NCI-H2171 treated with DMSO at 0.1 percent for 48 hours (cell line): ENCODE measurements at places on chromosomes 6 and 20.

- no peak for DNase-seq
Observed at GRCh38 chr6:22917344-22917743, 348.0 kb downstream of the HDGFL1 start.

- no peak for DNase-seq
Observed at GRCh38 chr6:36245572-36246061, 24.2 kb upstream of the PNPLA1 start.

- DNase-seq, result no peak
Observed at GRCh38 chr6:25034431-25034921, 98.7 kb upstream of the RIPOR2 start.

DNA sequence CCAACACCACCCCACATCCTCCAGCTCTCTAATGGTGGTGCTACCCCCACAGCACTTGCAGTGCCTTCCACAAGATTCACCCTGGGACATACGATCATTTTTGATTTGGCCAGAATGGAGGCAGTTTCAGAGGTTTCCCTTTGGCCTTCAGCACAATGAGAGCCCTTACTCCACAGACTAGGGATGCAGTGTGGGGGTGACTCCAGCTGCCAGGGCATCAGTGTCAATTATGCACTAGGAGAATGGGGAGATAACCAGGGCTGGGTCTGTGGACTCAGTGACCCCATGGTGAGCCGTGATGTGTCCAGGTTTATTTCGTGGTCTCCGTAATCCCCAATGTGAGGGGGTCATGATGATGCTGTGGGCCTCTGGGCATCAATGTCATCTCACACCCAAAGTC lies 31.5 kb upstream of the MICB start:
- no peak for DNase-seq

GRCh38 chr6:55182016-55182650 lies 7.8 kb downstream of the HCRTR2 start:
- no peak for DNase-seq

- no peak for DNase-seq
Observed at GRCh38 chr6:32895006-32895345, 41.0 kb downstream of the PSMB9 start.

- no peak for DNase-seq
Observed at GRCh38 chr6:2376429-2377355, 131.3 kb upstream of the GMDS start.

- DNase-seq, result peak; percentile 66
Observed at GRCh38 chr20:20677186-20677585, 35.3 kb downstream of the RALGAPA2 start.

DNA sequence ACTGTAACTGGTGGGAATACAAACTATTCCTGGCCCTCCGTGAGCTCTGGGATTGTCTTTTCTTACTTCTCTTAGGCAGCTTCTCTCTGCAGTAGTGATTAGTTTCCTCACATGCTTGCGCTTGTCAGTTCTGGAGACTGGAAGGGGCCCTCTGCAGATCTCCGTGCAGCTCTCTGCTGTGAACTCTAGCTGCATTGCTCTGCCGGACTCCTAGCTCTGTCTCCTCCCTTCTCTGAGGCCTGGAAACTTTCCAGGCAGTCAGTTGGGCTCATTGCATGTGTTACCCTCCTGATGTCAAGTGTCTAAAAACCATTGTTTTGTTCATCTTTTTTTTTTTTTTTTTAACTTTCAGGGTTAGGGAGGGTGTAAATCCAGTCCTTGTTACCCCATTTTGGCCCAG lies 102.3 kb downstream of the CTNNBL1 start:
- DNase-seq, result peak; percentile 47

GRCh38 chr6:15550546-15551123 lies 112.2 kb downstream of the DTNBP1 start:
- no peak for DNase-seq

DNA sequence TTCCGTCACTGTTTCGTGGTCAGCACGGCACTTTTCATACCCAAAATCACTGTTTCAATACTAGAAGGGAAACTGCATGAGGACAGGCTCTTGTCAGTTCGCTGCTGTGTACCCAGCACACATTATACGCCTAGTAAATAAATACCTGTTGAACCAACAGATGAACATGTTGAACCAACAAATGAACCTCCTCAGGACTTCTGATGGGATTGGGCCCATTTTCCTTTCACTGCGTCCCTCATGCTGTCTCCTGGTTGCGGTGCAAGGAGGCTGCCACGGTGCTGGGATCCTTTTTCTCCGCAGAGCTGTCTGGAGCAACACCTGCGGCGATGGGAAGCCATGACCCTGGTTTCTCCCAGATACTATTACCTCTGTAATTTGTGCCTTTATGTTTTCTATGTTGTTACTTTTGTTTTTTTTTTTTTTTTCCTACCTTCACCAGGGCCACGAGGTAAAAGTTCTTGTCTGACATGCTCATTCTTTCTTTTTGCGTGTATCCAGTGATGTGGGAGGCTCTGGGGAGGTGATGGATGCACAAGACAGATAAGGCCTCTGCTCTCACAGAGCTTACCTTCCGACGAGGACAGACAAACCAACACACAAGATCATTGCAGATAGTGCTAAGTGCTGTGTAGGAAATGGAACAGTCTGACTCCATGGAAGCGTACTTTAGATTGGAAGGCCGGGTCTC lies 1.1 kb downstream of the VAPB start:
- DNase-seq, result no peak

- DNase-seq, result no peak
Observed at GRCh38 chr20:13865156-13865555, 80.3 kb downstream of the NDUFAF5 start.

DNA sequence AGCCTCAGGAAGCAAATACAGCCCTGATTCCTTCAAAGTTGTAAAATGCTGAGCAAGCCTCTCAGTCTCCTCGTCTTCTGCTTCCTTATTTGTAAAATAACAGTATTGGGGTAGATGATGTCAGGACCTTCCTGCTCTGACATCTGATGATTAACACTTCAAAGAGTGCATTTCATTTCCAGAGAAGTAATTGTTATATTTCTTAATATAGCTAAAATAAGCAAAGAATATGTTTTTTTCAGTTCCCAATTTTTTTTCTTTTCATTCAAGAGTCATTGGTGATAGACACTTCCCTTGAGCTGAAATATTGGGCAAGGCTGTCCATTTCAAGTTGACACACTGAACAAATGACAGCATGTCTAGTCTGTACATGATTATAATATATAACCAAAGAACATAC lies 53.4 kb downstream of the SLX4IP start:
- DNase-seq, result no peak

GRCh38 chr6:22247916-22248482 lies 48.8 kb downstream of the PRL start:
- no peak for DNase-seq

DNA sequence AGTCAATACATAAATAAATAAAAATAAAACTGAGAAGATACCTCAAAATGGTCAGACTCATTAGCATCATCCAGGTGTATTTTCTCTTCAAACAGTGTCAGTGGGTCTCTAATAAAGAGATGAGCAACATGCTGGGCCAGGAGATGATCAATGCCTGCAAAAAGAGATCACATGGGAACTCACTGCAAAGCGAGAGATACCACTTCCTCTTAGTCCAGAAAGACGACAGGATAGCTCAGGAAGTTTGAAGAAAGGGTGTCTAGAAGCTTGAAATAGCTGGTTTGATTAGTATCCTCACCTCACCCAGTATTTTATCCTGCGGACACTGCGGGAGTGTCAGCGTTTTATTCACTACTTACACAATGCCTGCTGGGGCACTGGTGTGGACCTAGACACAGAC lies 38.0 kb downstream of the GCLC start:
- no peak for DNase-seq

- DNase-seq, result no peak
Observed at GRCh38 chr20:15188415-15188814, 851.0 kb upstream of the FLRT3 start.

DNA sequence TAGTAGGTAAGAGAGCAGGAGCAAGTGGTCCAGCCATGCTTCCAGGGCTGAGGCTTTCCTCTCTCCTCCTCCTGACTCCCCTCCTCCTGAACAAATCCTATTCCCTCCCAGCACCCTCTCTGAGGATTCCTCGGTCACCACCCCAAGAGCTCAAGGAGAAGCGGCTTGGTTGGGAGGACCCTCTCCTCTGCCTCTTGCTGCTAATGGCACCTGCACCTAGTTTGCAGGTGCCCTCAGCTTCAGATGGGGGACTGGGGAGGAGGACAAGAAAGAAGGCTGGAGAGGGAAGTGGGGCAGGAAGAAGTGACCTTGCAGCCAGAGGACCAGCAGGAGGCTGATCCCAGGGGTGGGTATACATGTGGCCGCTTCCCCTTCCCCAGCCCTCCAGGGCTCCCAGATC lies 17.5 kb downstream of the NCR2 start:
- no peak for DNase-seq

DNA sequence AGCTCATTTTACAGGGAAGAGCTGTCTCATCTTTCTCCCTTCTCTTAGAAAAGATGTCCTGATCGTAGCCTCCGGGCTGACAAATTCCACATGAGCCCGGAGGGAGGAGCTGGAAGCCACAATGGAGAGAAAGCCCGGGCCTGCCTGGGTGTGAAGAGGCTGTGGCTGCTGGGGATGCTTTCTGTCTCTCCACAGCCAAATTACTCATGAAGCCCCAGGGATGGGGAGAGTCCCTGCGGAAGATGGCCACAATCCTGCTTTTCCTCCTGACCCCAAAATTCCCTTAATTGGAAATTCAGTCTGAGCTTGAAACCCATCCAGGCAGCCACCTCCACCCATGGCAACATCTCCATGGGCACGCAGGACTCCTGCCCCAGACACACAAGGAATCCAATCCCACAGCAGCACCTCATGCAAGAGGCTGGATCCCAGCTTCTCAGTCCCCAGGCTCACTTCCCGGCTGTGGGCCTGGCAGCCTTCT lies 32.4 kb downstream of the JPH2 start:
- DNase-seq, result no peak

DNA sequence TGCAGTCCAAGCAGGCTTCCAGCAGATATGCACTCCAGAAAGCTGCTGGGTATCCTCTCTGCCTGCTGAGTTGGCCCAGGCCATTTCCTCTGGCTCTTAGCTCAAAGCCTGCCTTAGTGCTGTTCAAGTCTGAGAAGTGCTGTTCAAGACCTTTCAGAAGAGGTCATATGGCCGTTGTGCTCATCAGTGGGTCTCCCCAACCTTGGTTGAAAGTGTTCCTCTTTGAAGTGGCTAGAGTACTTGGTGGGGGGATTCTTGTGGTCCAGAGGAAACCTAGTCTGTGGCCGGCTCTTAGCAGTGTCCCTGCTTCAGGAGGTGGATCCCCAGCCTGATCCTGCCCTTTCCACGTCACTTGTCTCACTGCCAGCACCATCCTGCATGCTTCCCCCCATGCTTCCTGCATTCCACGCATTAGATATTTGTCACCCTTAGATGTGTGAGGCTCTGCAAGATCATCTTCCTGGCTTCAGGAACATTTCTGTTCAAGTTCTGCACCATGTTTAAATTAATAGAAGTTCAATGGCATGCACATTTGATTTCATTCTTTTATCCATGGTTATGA lies 105.0 kb downstream of the FIG4 start:
- DNase-seq, result no peak

DNA sequence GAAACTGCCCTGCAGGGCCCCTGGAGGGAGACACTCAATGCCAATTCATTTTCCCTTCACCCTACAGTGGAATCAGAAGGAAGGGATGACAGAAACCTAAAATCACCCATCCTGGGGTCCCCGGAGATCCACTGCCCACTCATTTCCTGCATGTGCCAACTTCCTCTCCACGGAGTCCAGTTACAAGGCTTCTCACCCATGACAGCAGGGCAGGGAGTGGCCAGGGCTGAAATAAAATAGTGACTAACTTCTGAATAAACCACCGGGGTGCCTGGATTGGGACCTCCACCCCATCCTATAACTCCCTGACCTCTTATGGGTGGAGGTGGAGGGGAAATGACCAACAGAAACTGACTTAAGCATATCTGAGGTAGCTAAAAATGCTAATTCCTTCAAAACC lies 362.3 kb downstream of the MAFB start:
- DNase-seq, result no peak

GRCh38 chr6:22036275-22036674 lies 260.6 kb downstream of the PRL start:
- peak; percentile 84 for DNase-seq

DNA sequence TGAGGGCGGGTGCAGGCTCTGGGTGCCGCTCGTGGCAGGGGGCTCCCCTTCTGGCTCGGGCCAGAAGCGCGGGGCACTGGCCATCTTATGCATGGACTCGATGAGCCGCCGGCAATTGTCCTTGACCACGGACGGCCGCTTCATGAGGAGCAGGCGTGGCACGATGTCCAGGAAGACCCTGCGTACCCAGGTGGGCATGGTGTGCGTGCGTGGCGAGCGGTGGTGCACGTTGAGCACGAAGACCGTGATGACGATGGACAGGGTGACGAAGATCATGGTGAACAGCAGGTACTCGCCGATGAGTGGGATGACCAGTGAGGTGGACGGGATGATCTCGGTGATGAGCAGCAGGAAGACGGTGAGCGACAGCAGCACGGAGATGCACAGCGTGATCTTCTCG lies 11.0 kb downstream of the CHRNA4 start:
- DNase-seq, result no peak

- no peak for DNase-seq
Observed at GRCh38 chr6:142336183-142336582, 34.4 kb downstream of the ADGRG6 start.

DNA sequence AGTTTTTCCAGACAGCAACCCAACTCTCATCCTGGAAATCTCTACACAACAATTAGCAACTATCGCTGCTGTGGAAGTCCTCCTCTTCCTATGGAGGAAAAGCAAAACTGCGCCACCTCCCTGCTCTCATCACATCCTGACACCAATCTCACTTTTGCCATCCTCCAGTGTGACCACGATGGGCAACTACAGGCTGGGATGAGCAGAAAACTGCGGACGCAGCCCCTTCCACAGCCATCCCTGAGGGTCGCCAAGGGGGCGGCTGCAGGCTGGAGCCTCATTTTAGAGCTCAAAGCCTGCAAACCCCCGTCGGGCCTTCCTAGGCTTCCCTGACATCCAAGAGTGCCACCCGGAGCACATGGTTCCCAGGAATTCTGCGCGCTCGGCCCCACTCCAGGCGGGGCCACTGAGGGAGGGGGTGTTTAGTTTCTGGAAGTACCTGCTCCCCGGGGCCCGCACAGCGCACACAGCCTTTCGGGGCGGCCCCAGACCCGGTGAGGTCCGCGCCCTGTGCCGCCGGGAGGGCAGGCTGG lies 1.2 kb downstream of the TCFL5 start:
- peak; percentile 36 for DNase-seq

DNA sequence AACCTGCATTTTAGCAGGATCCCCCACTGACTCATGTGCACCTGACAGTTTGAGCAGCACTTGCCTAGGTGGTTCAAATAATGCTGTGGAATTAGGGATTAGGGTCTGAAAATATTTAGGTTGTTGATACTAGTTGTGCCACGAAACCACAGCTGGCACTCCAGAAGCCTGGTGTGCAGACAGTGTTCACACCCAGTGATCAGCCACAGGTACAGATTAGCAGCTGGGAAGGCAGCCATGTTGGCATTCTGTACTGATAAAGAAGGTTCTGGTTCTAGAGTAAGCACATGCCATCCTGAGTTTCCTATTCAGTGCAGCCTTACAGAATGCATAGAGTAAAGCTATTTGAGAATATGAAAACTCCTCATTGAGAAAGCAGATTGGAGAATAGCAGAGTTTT lies 30.1 kb downstream of the TMEM74B start:
- no peak for DNase-seq

DNA sequence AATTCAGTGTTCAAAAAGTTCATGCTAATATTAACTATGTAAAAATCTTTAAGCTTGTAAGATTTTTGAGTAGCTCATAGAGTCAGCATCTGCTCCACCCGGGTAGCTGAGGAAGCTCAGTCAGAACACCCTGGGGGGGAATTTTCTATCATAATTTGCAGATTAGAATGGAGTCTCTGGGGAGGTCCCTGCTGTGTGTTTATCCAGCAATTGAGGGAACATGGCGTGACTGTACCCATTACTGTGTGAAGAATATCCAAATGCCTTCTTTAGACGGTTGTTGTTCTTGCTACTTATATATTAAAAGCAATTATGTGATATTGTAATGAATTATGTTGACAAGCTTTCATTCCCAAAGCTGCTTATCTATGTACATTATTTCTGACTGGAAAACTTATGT lies 64.8 kb downstream of the AIG1 start:
- DNase-seq, result peak; percentile 41
